GM06990 (cell line): ENCODE measurements at places on chromosomes 2 and 18.

DNA sequence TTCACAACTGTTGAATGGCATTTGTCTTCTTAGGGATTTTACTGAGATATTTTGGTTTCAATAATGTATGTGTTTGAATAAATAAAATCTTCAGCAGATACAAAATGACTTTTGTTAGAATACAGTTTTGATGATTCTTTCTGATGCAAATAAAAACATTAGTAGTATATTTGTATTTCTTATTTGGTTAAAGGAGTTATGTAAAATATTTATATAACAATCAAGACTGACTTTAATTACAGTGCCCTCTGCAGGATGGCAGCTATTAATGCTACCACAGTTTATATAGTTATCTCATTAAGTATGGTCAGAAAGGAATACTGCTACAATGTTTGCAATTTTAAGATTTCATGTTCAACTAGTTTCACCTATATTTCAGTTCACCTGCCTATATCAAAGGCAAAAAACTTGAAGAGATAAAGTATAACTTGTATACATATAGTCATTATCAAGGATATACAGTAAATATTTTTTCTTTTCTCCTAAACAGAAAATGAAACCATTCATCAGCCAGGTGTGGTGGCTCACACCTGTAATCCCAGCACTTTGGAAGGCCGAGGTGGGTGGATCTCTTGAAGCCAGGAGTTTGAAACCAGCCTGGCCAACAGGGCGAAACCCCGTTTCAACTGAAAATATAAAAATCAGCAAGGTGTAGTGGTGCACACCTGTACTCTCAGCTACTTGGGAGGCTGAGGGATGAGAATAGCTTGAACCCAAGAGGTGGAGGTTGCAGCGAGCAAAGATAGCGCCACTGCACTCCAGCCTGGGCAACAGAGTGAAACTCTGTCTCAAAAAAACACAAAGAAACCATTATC lies 19.8 kb downstream of the ARL5A start:
- no peak for DNase-seq

DNA sequence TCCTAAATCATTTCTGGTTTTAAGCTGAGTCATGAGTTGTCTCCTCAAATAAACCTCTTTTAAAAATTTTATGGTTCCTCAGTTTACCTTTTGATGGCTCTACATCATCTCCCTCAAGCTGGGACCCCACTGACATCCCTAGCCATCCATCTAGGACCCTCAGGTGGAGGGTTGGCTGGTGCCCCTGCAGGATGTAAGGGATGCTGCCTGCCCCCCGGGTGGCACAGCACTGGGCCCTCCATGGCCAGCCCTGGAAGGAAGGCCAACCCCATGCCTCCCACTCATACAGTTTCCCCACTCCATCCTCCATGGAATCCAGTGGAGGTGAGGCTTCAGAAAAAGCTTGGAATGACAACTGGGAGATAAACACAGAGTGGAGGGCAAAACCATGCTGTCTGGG lies 17.2 kb upstream of the GPC1 start:
- DNase-seq, result no peak

- no peak for DNase-seq
Observed at GRCh38 chr18:35271656-35272055, 18.4 kb downstream of the ZSCAN30 start.

GRCh38 chr2:37414470-37414949 lies 70.1 kb downstream of the QPCT start:
- DNase-seq, result peak; percentile 42

- no peak for DNase-seq
Observed at GRCh38 chr2:143524559-143525401, 395.6 kb downstream of the ARHGAP15 start.

- no peak for DNase-seq
Observed at GRCh38 chr2:1150724-1151511, 200.3 kb downstream of the SNTG2 start.

- DNase-seq, result peak; percentile 21
Observed at GRCh38 chr2:76599732-76600368, 889.1 kb upstream of the GCFC2 start.

DNA sequence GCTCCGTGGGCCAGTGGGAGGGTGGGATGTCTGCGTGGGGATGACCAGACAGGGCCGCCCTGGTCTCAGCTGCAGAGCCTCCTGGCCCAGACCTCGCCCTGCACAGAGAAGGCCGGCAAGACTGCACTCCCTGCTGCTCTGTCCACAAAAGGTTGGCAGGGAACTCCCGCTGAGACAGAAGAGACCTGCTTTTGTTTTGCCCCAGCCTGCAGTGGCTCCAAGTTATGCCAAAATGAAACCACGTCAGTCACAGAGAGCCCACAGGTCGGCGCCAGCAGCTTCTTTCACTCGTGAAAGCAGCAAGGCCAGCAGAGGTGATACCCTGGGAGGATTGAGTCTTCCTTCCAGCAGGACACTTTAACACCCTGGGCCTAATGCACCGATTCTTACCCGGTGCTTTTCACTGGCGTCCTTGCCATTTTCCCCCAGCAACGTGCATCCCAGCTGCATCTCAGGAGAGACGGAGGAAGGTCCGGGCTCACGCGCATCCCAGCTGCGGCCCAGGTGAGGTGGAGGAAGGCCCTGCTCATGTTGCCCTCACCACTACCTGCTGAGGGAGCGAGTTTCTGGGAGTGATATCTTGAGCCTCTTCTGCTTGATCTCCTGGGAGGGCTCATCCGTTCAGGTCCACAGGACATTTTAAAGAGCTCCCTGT lies 22.1 kb upstream of the CTDP1 start:
- no peak for DNase-seq
